ENCODE measurements at places on chromosomes 16 and 17.

GRCh38 chr17:38746004-38746848 is 1.9 kb downstream of the PCGF2 start:
- DNase-seq: no peak

- DNase-seq: no peak
These were observed 668 bp downstream of the JUP start for GRCh38 chr17:41785859-41786226.

GRCh38 chr17:11980813-11981212 is 16.5 kb downstream of the ZNF18 start:
- no peak for DNase-seq

- no peak for DNase-seq
These were observed 36.8 kb downstream of the HELZ start for GRCh38 chr17:67208232-67208631.

DNA sequence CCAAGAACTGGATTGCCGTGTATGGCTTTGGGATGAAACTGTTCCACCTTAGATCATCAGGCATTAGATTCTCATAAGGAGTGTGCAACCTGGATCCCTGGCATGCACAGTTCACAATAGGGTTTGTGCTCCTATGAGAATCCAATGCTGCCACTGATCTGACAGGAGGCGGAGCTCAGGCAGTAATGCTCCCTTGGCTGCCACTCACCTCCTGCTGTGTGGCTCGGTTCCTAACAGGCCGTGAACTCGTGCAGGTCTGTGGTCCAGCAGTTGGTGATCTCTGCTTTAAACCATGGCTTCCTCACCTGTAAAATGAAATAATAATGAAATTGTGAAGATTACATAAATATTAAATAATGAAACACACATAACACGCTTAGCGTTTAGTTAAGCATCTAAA is 45.5 kb upstream of the FBXO47 start:
- DNase-seq: no peak

DNA sequence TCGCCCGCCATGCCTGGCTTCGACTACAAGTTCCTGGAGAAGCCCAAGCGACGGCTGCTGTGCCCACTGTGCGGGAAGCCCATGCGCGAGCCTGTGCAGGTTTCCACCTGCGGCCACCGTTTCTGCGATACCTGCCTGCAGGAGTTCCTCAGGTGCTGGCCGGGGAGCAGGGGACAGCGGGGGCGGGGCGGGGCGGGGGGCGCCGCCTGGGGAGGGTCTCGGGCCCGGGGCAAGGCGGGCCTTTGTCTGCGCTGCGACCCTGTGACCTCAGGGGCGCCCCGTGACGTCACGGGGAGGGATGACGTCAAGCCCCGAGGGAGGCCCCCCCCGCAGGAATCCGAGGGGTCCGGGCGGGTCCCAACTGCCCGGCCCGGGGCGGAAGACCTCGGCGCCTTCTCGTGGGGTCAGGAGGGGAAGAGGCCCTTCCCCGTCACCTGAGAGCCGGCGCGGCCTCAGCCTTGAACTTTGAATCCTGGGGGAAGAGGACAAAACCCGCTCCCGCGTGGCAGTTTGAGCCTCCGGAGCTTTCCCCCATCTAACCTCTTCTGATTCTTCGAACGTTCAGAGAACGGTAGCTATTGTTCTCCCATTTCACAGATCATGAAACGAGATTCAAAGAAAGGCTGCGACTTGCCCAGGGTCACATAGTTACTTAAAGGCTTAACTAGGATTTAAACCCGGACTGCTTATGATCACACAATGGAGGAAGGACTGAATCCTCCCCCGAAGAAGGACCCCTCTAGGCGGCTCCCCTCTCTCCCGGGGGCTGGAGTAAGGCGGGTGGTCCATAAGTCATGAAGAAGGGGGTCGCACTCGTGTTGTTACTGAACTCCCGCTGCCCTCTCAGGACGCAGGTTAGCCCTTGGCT is 527 bp downstream of the TRAF4 start:
- no peak for DNase-seq

DNA sequence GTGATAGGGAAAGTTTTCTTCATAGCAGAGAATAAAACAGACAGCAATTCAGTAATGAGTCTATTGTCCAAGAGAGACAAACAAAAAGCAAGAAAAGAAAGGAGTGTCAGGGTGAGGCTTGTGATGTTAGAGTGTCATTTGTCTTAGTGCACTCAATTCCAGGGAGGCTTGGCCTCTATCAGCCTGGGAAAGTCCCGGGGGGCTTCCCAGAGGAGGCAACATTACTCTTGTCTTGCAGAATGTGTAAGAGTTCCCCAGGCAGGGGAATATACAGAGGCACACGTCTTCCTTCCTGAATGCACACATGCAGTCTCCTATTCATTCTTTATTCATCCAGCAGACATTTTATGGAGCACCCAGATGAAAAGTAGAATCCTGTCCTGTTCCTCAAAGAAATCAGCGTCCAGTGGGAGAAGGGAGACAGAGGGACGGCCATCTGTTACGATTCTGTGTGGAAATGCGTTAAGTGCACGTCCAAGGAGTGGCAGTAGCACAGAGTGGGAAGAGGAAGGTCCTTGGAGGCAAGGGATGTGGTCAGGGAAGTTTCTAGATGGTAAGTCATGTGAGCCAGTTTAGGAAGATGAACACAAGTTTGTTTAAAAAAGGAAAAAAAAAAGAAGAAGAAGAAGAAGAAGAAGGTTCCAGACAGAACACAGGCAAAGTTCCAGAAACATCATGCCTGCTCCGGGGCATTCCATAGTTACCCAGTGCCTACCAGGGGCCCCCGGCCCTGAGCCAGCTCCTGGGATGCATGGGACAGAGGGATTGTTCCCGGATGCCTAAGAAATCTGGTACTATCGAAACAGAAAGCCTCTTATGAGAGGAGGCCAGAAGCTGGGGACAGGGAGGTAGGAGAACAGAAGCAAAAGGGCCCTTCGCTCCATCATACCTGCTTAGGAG is 21.1 kb downstream of the CACNG4 start:
- no peak for DNase-seq

DNA sequence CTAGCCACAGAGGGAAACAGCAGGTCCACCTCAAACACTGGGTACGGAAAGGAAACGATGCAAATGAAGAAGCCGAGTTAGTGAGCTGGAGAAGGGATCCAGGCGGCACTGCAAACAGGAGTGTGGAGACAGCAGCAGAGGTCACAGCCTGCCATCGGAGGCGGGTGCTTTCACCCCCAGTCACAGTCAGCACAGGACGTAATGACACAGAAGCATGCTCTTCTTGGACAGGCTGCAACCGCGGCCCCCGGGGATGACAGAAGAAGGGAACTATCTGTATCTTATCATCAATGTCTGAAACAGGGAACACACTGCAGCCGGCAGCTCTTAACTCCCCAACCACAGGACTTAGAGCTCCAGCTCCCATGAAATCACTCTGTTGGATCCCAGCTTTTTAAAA is 16.1 kb upstream of the SLC38A8 start:
- no peak for DNase-seq
